ENCODE measurements at places on chromosomes 3 and 15.

- DNase-seq: no peak
These were observed 15.9 kb upstream of the ERC2 start for GRCh38 chr3:56484122-56484521.

GRCh38 chr15:68572921-68573320 is 5.9 kb upstream of the CORO2B start:
- no peak for DNase-seq

- no peak for DNase-seq
These were observed 48.0 kb upstream of the C15orf39 start for GRCh38 chr15:75153565-75154276.

DNA sequence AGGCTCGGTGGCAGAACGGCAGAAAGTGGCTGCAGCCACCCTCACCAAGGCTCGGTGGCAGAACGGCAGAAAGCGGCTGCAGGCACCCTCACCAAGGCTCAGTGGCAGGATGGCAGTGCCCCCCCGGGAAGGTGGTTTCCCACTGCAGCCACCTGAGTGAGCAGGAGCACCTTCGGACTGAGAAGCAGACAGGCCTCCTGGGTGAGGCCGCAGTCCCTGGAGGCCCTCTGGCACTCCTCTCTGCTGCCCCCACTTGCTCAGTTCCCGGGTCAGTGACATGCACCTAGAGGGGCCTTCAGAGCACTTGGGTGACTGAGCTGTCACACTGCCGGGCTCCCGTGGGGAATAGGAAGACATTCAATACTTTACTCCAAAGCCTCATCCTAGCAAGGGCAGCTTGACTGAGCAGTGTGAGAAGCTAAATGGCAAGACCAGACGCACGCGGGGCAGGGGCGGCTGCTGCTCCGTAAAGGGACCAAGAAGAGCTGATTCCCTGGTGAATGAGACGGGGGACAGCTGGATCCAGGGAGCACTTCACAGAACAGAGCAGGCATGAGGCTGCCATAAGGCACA is 62.7 kb downstream of the PCSK6 start:
- no peak for DNase-seq

DNA sequence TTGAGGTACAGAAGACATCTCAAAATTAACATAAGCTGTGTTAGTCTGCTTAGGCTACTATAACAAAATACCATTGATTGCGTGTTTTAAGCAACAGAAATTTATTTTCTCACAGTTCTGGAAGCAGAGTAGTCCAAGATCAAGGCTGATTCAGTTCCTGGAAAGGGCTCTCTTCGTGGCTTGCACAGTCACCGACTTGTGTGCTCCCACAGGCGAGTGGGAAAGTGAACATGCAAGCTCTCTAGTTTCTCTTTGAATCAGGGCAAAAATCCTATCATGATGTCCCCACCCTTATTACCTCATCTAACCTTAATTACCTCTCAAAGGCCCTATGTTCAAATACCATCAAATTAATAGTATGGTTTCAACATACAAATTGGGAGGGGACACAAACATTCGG is 505.9 kb downstream of the ZIC1 start:
- DNase-seq: no peak

- DNase-seq: no peak
These were observed 229.6 kb upstream of the TBC1D5 start for GRCh38 chr3:17972030-17972429.

DNA sequence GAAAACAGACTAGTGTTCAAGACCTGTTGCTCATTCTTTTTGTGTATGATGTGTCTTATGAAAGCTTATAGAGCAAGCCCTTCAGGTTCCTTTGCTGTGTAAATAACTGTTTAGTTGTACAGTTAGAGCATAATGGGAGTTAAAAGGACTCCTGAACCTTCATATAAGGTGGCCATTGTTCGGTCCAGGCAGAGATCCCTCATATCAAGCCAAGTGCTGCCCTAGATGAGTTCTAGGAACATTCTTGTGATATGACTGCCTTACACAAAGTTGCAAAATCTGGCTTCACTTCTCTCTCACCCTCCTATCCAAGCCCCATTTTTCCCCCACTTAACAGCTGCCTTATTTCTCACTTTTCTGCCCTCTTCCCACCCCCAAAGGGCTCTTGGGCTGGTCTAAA is 26.9 kb downstream of the GYG1 start:
- no peak for DNase-seq

DNA sequence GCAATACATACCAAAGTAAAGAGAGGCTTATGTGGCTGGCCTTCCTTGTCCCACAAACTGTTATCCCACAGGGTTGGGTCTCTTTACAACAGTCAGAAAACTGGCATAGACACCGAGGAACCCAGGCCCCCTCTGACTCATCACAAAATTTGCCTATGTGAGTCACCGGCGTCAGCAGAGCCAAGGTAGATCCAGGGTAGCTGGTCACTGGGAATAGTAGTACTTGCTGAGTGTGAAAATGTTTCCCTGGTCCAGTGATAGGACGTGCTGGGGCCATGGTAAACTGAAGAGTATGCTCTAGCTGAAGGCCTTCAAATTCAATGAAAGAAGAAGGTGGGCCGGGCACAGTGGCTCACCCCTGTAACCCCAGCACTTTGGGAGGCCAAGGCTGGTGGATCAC is 27.1 kb upstream of the SKIL start:
- no peak for DNase-seq
